ENCODE measurements at places on chromosomes 5 and 9. TPM values are rescaled to one million over a fixed set of nuclear protein-coding genes. Genes with fewer than 3 reads are reported as not detected.
A peak's percentile ranks its signal among the peaks of the same experiment; 100 is the strongest.

- DNase-seq = no peak
Observed at GRCh38 chr5:33330992-33331391, 109.8 kb upstream of the TARS1 start.

- DNase-seq = peak; percentile 71
Observed at GRCh38 chr5:150618588-150619281, 21.7 kb upstream of the SYNPO start.

- no peak for DNase-seq
Observed at GRCh38 chr5:123007182-123007581, 29.3 kb downstream of the PPIC start.

- DNase-seq = peak; percentile 93
Observed at GRCh38 chr9:96566498-96567202, 53.0 kb downstream of the CDC14B start.

GRCh38 chr9:79007701-79008483 lies 563.9 kb upstream of the TLE4 start:
- DNase-seq = no peak

DNA sequence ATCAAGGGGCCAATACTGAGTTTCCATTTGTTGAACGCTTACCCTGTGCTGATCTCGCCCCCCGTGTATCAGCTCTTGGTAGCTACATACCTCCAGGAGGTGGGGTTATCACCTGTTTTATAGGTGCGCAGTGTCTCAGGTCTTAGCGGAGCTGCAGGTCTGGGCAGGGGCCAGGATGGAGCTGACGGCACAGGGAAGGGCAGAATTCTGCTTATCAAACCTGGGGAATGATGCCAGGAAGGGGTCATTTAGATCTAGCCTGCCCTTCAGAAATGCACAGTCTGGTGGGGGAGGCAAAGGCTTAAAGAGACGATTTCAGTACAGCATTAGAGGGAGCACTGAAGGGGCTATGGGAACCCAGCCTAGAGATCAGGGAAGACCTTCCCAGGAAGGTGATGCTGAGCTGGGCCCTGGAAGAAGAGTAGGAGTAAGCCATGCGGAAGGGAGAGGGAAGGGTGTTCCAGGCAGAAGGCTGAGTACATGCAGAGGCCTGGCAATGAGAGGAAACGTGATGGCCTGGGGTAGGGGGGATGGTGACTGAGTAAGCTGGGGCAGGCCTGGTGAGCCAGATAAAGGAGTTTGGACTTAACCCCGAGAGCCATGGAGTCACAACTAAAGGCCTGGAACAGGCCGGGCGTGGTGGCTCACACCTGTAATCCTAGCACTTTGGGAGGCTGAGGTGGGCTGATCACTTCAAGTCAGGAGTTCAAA lies 31.5 kb downstream of the OLFML2A start:
- no peak for DNase-seq

The ANKRD18A gene
- total RNA-seq = 6.5 TPM

DNA sequence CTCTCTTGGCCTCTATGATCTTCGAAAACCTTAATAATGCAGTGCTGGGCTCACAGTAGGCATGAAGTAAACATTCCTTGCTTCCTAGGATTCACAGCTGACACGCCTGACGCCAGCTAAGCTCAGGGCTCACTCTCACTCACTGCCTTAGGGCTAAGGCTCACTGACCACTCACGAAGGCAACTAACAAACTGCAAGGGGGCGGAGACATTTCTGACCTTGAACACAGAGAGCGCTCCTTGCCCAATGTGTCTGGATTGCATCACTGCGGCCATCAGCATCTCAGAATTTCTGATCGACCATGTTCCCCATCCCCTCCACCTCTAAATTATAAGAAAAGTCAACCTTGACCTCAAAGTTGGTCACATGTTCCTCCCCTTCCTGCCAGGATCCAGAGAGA lies 372.6 kb downstream of the EBF1 start:
- no peak for DNase-seq

- no peak for DNase-seq
Observed at GRCh38 chr5:139296862-139297326, 3.4 kb downstream of the MATR3 start.

The TMEM252 gene
- total RNA-seq = not detected

The FIBCD1 gene
- 0.46 TPM for total RNA-seq

DNA sequence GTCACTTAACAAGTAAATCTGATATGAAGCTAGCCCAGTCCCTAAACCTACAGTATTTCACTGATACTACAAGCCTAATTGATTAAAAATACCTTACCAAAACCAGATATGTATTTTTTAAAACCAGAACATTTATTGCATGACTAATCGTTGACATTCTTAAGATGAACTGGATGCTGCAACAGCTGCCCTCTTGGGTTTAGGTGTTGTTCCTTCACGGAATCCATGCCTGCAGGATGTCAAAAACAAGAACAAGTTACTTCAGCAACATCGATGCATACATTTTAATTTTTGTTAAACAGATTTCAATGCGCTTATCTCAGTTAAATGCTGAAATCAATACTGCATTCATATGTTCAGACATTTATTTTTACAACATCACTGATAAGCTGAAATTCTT lies 2.7 kb downstream of the RPL37 start:
- no peak for DNase-seq

- DNase-seq = no peak
Observed at GRCh38 chr5:44783634-44784315, 25.0 kb upstream of the MRPS30 start.

- DNase-seq = no peak
Observed at GRCh38 chr9:2810420-2811075, 33.3 kb downstream of the PUM3 start.

The NR5A1 gene
- total RNA-seq = not detected

DNA sequence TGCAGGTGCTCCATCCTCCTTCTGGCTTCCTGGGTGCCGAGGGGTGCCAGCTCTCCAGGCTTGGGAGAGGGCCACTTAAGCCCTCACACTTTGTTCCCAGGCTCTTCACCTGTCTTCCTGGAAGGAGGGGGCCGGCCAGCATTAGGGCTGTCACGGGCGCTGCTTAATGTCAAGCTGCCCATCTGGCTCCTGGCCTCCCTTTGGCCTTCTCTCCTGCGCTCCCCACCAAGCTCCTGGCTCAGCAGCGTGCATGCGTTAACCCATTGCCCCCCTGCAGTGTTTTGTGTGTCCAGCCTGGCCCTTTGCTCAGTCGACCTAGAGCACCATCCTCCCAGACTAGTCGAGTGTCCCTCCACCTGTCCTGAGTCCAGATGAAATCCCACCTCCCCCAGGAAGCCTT lies 21.3 kb downstream of the NTNG2 start:
- no peak for DNase-seq

DNA sequence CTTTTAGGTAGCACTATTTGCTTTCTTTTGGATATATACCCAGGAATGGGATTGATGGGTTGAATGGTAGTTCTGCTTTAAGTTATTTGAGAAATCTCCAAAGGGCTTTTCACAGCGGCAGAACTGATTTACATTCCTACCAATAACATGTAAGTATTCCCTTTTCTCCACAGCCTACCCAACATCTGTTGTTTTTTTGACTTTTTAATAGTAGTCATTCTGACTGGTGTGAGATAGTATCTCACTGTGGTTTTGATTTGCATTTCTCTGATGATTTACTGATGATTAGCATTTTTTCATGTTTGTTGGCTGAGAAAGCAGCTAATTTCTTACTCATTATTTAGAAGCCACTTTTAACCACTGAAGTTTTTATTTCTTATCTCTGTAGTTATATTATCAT lies 221.1 kb upstream of the ACTBL2 start:
- DNase-seq = no peak

The SCGB3A2 gene
- total RNA-seq = not detected

DNA sequence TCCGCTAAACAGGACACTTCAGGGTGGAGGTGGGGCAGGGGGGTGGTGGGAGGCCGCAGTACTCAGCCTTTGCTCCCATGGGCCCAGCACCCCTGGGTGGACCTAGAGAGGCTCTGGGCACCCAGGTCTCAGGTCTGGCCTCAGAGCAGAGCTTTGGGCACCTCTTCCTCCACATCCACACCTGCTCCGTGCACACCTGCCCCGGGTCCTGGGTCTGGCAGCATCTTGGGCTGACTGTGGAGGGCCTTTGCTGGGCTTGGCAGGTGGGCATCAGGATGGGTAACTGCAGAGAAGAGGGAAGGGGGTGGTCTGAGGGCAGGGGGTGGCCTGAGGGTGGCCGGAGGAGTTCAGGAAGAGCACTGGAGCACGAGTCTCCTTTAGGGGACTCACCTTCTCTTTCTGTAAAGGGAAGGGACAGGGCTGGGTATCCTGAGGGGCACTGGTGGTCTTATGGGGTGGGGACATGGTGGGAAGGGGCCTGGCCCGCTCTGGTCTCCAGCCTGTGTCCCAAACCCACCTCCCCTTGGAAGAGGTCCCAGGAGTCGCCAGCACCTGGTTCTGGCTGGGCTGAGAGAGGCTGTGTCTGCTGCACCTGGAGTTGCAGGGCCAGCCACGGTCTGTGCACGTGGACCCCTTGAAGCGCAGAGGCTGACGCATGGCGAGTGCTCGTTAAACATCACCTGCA lies 106.7 kb upstream of the IER5L start:
- DNase-seq = no peak

The ZNF618 gene
- 2.6 TPM for total RNA-seq

- no peak for DNase-seq
Observed at GRCh38 chr5:125786021-125786420, 637.2 kb upstream of the GRAMD2B start.

The GARIN3 gene
- not detected for total RNA-seq

GRCh38 chr9:113600871-113601614 lies 137.5 kb downstream of the RGS3 start:
- DNase-seq = peak; percentile 52

The RNF183 gene
- total RNA-seq = not detected

- DNase-seq = no peak
Observed at GRCh38 chr5:43171926-43172325, 20.1 kb upstream of the NIM1K start.

GRCh38 chr5:111603446-111603827 lies 91.1 kb upstream of the STARD4 start:
- DNase-seq = no peak

The ICE1 gene
- 18.0 TPM for total RNA-seq

The MTX3 gene
- total RNA-seq = 10.4 TPM
